Smooth muscle cell of trachea (primary cell): ENCODE measurements at places on chromosomes 7 and 10. TPM values are rescaled to one million over a fixed set of nuclear protein-coding genes. Genes with fewer than 3 reads are reported as not detected.

The ADAP1 gene
- total RNA-seq = 0.44 and 2.6 TPM in 2 replicates

The CPA2 gene
- not detected in 2 replicates for total RNA-seq

The INTS15 gene
- total RNA-seq = 6.3 and 11.4 TPM in 2 replicates

The PLEKHS1 gene
- total RNA-seq = under 0.01 TPM in 1 of 2 replicates, not detected in the other

The NME8 gene
- not detected in 2 replicates for total RNA-seq

The GIMAP8 gene
- total RNA-seq = 0.15 TPM in 1 of 2 replicates, not detected in the other

The IL6 gene
- 2.2 and 15.1 TPM in 2 replicates for total RNA-seq
